ENCODE measurements at places on chromosomes 5 and 9.

DNA sequence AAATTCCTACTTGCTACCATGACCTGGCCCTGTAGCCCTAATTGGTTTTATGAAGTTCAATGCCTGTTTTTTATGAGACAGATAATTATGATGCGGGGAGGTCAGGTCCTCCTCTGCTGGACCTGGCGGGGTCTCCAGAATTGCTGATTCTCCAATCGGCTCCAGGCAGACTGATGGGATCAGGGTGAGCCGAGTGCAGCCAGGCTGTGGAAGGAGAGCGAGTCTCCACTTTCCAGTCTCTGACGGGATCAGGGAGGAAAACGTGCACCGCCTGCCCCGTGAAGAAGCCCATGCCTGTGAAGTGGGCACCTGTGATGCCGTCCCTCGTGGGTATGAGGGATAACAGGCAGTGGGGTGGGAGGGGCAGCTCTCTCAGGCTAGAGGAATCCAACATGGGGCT lies 71.5 kb upstream of the HSPA9 start:
- no peak for DNase-seq

- no peak for DNase-seq
These were observed 78.6 kb upstream of the VCAN start for GRCh38 chr5:83392766-83393503.

DNA sequence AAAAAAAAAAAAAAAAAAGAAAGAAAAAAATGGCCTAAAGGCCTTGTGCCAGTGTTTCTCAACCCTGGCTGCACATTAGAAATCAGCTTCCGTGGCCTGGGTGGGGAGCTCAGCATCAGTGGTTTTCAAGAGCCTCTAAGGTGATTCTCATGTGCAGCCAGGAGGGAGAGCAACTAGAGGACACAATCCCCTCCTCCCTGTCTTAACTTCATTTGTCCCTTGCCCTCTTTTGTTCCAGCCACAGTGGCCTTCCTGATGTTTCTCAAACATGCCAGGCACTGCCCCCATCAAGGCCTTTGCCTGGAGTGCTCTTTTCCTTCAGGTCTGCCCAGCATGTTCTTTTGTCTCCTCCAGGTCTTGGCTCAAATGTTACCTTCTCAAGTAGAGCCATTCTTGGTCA lies 42.4 kb downstream of the HOMER1 start:
- no peak for DNase-seq

- no peak for DNase-seq
These were observed 140.1 kb downstream of the FGF1 start for GRCh38 chr5:142545650-142546322.

DNA sequence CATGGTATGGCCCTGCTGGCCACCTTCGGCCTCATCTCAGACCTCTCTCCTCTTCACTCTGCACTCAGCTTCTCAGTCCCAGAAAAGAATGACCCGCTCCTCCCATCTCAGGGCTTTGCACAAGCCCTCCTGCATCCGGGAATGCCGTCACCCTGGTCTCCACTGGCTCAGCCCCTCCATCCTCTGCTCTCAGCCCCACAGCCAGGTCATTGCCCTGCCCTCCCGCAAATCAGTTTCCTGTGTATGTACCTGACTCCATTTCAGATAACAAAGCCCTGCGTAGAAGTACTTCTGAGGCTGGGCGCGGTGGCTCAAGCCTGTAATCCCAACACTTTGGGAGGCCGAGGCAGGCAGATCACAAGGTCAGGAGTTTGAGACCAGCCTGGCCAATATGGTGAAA lies 28.9 kb upstream of the EEIG1 start:
- no peak for DNase-seq

- DNase-seq = no peak
These were observed 26.0 kb upstream of the SYK start for GRCh38 chr9:90775657-90776056.

- DNase-seq = no peak
These were observed 240.0 kb downstream of the GOLPH3 start for GRCh38 chr5:31934156-31934555.

- DNase-seq = no peak
These were observed 57.5 kb downstream of the DAB2IP start for GRCh38 chr9:121708768-121709488.

DNA sequence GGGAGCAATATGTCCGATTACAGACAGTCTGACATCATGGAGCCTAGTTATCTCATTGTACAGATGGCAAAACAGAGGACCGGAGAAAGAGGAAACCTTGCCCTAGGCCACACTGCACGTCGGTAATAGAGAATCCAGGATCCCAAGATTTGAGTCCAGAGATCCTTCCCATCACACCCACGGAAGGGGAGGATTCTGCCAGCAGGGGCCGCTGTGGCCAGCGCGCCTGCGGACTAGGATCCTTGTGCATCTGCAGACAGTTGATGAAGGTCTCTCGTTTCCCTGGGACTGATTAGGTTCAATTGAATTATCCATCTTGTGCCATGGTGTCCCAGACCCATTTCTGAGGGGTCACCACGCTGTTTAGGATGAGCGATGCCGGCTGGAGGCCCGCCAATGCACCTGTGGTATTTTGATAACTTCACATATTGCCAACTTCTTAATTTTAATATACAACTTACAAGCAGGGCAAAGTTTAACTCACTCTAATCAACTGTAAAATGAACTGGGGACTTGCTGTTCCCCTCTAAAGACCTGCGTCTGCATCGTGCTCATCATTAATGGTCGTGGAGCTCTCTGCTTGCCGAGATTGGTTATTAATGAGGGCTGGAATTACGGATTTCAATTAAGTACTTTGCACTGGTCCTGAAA lies 592.7 kb upstream of the BRINP1 start:
- no peak for DNase-seq

DNA sequence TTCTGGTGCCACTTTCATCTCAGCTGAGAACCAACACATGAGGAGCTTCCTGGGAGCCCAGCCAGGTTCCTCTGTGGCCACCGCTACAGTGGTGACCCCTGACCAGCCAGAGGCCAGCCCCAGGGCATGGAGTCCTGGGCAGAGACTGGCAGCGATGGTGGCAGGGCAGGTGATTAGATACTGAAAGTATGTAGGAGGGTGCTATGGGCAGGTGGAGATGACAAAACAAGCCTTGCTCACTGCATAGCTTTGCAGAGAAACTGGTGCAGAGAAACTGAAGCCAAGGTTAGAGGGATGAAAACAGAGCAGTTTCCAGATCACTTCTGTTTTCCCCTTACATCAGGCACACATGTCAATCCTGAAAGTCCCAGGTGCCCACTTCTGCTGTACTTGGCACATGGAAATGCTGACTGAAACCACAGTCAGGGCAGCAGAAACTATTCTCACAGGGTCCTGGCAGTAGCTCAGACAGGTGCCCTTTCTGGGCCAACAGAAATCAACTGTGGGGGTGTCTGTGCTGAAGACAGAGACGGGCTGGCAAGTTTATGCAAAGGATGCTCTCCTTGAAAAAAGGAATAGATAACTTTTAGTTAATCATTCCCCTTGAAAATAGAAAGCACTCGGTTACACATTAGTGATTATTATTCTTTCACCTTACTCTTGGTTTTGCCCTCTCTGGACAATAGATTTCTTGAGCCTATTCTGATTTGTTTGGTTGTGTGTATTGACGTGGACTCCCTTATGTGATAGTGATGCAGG lies 90.3 kb downstream of the ANKRD55 start:
- no peak for DNase-seq

GRCh38 chr9:2059274-2059929 lies 44.3 kb downstream of the SMARCA2 start:
- DNase-seq = no peak

DNA sequence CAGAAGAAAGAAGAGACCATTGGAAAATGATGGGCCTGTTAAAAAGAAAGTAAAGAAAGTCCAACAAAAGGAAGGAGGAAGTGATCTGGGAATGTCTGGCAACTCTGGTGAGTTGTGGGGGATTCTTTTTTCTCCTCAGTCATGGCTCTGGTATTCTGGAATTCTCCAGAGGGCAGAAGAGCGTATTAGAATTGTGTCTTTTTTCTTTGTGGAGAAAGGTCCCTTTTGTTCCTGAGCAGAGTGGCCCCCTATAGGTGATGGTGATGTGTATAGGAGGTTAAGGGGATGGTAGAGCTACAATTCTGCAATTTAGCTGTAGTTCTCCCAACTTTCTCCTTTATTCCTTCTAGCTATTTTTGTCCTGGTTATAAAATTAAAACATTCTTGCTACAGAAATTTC lies 1.6 kb upstream of the DHFR start:
- no peak for DNase-seq
